Stimulated activated CD8-positive, alpha-beta memory T cell treated with anti-CD3 and anti-CD28 coated beads, Interleukin-7, amount 100 ng/mL, for 48 hours (primary cell): ENCODE measurements at places on chromosomes 3 and 15.

GRCh38 chr3:132211896-132212295, 105.3 kb upstream of the ACP3 start:
- no peak for DNase-seq

GRCh38 chr3:79661896-79662295, 105.9 kb downstream of the ROBO1 start:
- no peak for DNase-seq

DNA sequence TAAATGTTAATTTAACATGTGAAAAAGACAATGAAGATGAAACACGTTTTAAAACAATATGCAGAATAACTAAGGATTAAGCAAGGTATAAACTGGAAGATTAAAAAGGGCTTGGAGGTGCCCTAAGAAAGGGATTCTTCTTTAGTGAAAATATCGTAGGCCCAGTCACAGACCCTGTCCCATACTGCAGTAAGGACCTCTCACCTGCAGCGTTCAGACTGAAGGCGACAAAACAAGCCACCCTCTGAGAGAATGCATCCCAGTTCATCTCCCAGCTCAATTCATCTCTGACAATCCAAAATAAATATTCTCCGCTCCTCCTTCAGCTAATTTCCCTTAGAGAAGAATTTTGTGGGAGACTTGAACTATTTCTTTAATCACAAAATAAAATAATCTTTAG, 102.3 kb upstream of the ARL6 start:
- no peak for DNase-seq

GRCh38 chr15:50815958-50816590, 50.6 kb upstream of the SPPL2A start:
- no peak for DNase-seq

- DNase-seq = no peak
Observed at GRCh38 chr3:71131375-71132314, 451.9 kb downstream of the FOXP1 start.

DNA sequence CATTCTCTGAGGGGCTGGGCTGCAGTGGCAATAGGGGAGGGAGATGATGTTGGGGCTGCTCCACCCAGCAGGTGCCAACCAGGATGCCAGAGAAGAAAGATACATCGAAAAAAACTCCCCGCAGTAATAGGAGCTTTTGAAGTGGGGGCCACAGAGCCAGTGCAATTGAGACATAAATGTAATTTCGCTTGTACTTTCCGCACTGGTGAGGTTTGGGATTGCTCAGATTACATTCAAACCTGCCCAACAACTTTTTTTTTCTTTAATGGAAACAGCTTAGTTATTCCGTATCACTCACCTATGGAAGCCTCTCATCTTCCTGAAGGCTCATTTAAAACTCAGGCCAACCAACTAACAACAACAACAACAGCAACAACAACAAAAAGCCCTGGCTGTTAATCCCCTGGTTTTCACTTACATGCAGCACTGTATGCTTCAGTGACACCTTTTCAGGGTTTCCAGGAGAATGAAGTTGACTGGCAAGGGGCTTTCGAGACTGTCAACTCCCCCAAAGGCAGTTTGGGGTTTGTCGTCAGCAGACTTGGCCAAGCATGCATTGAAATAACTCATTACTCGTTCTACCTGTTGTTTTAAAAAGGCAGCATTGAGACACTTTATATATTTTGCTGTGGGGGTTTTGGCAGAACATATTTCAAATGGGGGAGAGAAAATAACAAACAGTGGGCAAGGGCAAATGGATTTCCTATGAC, 163.8 kb downstream of the EBLN2 start:
- no peak for DNase-seq

DNA sequence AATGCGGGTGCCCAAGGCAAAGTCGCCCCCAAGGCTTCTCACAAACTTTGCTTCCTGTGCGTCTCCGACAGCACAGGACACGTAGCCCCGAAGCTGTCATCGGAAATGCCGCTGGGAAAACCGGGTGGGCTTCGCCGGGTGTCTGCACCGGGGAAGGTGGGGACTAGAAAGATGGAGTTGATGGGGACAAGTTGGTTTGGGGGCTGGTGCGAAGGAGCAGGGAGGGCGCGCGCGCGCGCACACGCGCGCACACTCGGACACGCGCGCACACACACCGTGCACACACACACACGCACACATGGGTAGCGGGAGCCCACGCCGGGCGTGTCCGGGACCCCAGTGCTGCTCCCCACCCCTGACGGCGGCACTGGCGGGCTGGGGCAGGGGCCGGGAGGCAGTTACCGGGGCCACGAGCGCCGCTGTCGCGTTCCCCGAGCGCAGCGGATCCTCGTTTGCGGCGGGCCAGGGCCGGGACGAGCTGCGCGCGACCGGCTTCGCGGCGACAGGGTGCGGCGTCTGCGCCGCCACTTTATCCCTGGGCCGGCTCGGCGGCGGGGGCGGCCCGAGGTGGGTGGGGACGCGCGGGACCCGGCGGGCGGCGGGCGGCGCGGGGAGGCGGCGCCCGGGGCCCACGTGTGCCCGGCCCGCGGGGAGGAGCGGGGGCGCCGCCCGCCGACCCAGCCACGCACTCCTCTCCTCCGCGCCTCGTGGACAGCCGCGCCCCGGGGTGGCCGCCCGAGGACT, 539 bp upstream of the MGLL start:
- no peak for DNase-seq
